ENCODE measurements at places on chromosomes 12 and 14.

DNA sequence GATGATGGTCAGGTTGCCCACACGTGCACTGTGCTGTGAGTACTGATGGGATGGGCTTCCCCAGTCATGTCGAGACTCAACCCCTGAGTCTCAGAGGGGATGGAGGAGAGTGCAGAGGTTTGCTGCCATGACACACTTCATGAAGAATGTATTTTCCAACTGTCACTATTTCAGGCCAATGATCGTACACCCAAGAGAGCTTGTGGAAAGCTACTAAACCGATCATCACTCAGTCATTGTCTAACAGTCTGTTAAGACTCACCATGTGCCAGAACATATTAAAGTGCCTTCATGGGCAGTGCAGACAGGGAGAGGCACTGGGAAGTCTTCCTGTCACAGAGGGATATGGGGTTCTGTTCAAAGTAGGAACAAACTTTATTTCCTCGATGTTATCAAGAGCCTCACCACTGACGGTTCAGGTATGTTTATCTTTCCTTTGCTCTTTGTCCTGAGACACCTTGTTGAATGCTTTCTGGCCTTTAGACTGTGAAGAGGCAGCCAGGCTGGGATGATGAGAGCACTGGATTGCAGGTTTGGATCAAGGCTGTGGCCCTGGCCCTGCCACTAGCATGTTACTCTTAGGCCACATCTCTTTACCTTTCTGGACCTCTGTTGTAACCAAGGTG lies 41.6 kb upstream of the NTF3 start:
- DNase-seq = no peak

DNA sequence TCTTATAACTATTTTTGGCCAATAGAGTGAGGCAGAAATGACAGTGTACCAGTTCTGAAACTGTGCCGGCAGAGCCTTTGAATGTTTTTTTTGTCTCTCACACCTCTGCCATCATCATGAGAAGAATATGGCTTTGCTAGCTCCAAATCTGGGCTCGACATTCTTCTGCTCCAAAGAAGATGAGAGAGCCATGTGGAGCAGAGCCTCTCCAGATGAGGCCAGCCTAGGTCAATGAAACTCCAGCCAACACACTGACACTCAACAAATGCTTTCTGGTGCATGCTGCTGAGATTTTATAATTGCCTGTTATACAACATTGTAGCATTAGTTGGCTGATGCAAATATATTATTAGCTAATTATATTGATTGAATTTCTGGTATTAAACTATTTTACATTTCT lies 154.7 kb downstream of the SLC38A4 start:
- no peak for DNase-seq

- DNase-seq = no peak
These were observed 7.2 kb downstream of the TPH2 start for GRCh38 chr12:71945883-71946282.

DNA sequence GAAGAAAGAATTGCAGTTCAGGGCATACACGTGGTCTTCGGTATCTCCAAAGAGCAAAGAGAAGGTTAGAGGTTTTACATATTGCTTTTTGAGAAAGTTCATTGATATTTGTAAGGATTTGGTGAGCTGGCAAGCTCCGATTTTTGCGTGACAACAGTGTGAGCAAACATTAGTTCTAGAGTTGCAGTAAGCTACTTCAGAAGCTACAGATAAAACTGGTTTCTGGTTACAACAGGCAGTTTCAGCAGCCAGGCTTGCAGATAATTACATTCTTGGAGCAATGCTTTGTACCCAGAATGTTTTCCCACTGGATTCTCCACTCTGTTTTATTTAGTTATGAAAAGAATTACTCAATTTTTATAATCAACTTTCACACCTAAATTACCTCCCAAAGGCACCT lies 28.2 kb downstream of the KLRK1 start:
- DNase-seq = no peak

DNA sequence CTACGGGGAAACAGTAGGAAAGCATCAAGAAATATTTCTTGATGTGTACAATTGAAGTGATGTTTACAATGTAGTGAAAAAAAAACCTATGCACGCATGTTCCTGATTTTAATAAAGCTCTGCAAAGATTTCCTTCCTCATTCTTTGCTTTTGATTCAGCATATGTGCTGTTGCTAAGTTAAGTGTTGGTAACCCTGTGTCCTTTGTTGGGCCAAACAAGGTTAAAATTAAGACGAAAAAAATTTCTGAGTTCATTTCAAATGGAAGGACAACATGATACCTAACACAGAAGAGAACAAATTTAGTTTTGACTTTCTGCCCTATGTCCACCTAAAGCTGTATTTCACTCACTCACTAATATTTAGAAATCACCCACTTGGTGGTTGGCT lies 62.8 kb downstream of the PPP2R5C start:
- no peak for DNase-seq

- no peak for DNase-seq
These were observed 42.7 kb downstream of the ALX1 start for GRCh38 chr12:85322715-85323114.

DNA sequence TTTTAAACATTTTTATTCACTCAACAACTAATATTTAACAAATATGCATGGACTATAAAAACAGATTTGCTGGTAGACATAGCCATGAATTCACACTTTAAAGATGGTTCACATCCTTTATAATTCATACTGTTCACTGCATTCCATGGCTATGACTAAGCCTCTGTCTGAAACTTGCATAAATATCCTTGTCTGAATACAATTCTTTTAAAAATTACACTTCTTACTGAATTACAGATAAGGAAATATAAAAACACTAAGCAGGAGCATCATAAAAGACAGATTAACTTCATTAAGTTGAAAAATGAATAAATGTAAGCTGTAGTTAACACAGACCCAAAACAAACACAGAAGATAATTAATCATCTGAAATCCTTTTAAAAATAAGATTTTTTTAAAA lies 53.8 kb downstream of the GXYLT1 start:
- no peak for DNase-seq

DNA sequence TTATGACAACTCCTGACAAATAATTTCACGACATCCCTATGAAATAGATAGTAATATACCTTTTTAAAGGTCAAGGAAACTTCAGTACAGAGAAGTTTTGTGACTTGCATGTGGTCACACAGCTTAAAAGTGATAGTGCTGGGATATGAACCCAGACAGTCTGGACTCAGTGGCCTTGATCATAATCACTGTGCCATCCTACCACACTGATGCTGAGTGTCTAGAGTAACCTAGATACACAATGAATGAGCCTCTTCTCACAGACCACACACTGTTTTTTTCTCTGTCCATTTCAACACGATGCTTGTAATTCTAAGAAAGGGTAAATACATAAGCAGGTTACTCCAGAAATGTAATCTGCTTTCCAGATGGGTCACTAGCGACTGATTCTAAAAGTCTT lies 88.2 kb downstream of the SYNE2 start:
- no peak for DNase-seq

DNA sequence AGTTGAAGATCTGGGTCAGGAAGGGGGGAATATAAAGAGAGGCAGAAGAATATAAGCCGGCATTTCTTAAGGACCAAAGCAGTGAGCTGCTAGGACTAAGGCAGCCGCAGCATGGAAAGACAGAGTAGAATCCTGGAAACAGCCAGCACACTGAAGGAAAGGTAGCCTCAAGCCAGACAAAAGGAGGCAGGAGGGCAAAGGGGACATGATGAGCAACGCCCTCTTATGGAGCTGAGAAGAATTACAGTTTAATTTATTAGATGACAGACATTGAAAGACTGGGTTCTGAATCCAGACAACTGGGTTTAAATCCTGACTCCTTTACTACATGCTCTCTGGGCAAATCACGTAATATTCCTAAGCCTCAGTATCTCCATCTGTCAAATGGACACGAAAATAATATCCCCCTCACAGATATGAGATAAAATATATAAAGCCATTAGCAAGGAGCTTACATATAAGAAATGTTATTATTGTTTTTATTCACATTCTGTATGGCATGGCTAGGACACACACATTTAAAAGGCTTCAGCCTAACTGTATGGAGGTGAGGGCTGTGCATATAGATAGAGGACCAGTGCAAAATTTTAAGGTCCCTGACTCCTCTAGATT lies 8.1 kb upstream of the PCED1B start:
- DNase-seq = no peak

DNA sequence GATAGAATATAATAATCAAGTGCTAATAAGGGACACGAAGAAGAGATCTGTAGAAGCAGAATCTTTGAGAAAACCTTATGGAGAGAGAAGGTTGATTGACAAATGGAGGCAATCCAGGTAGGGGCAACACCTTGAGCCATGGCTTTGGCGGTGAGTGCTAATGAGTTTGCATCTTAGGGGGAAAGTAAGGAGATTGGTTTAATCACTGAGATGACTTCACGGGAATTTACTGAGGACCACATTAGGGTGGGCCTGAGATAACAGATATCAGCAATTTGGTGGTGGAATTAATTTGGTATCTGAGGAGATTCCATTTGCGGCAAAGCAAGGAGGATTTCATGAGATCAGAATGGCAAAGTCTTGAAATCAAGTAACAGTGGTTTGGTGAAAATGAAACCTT lies 1.8 kb upstream of the LARP4 start:
- DNase-seq = no peak

DNA sequence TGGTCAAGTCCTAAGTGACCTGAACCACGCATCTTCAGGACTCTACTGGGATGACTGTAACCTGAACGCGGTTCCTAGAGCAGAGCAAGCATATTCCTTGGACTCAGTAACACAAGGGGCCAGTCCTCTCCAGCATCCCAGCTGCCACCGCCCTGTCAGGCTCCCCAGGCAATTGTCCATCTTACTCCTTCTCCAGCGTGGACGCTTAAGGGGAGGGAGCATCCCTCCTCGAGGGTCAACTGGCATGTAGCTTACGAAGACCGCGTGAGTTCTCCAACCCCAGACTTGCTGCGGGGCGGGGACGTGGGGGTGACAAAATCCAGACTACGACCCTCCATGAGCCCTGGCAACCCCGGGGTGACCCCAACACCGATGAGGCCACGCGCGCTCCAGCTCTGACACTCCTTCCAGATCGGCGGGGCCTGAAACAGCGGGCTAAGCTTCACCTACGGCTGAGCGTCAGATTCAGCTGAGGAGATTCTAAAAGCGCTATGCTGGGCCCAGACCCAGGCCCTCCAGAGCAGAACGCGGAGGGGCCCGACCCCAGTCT lies 846 bp upstream of the MTHFD1 start:
- DNase-seq = no peak

DNA sequence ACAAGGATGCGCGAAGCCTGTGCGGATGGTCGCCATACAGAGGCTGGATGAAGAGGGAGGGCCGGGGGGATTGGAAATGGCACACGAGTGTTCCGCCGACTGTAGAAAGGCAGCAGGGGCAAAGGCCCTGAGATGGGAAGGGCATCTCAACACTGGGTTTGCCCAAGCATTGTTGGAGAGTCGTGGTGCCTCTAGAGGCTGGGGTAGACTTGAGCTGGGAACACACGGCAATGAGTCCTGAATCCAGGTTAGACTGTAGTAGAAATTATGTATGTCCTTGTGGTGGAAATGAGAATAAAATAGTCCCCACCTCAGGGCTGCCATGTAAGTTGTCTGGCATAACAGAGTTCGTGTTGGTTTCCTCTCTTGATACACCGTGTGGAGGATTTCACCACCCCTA lies 83.8 kb upstream of the CCND2 start:
- DNase-seq = no peak

GRCh38 chr14:38127784-38128183 lies 79.9 kb upstream of the SSTR1 start:
- DNase-seq = no peak

GRCh38 chr12:46266382-46266791 lies 2.5 kb downstream of the SLC38A1 start:
- DNase-seq = no peak

GRCh38 chr12:6551496-6552139 lies 4.2 kb downstream of the IFFO1 start:
- DNase-seq = no peak

- DNase-seq = no peak
These were observed 33.6 kb upstream of the HNF1A start for GRCh38 chr12:120944645-120945217.

GRCh38 chr14:95048771-95049312 lies 108.5 kb downstream of the DICER1 start:
- DNase-seq = no peak

DNA sequence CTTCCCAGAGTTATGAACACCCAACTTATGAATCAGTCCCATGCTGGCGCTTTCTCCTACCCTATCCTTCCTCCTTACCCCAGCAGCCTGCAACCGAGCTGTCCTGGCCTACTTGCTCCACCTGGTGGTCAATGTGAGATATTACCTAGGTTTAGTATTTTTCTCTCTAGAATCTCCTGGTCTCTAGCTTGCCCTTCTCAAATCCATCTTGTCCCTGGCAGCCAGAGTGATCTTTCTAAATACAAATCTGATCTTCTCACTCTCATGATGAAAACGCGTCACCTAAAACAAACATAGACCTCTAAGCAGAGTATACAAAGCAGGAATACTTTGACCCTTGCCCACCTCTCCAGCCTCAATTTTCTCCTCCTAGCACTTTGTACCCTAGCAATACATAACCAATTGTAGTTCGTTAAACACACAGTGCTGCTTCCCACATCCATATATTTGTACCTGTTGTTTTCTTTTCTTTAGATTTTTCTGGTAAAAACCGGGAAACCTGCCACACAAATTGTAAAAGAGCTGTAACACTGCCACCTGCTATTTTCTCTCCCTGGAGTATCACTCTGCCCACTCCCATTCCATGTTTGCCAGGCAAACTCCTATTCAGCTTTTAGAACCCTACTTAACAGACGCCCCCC lies 20.0 kb upstream of the TCP11L2 start:
- no peak for DNase-seq

DNA sequence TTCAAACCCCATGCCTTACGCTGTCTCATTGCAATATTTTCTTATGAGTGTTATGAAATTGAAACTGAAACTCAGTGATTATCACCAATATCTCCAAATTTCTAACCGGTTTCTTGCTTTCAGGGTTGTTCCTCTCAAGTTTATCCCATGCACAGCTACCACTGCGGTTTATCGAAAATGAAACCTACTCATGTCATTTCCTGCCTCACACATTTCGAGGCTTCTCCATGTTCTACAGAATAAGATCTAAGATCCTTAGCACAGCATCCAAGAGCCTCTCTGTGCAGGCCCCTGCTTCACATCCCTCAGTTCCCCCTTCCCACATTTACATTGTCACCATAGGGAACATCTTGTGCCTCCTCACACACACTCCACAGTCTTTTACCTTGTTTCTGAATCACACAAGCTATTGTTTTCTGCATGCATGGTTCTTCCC lies 45.5 kb upstream of the FAR2 start:
- DNase-seq = no peak

- DNase-seq = no peak
These were observed 42.9 kb downstream of the P2RX4 start for GRCh38 chr12:121252712-121253345.

GRCh38 chr12:130245251-130245650 lies 83.0 kb downstream of the FZD10 start:
- no peak for DNase-seq

All from pulmonary artery endothelial cell (primary cell).